Glutamatergic neuron (in vitro differentiated cells): ENCODE measurements at places on chromosomes 12 and 14. TPM values are rescaled to one million over a fixed set of nuclear protein-coding genes. Genes with fewer than 3 reads are reported as not detected.

The B4GALNT3 gene
- total RNA-seq: 3.3 TPM

- no peak for DNase-seq
These were observed 44.4 kb upstream of the CPM start for GRCh38 chr12:68977335-68977734.

The EEA1 gene
- 12.0 TPM for total RNA-seq

The LBHD2 gene
- not detected for total RNA-seq

DNA sequence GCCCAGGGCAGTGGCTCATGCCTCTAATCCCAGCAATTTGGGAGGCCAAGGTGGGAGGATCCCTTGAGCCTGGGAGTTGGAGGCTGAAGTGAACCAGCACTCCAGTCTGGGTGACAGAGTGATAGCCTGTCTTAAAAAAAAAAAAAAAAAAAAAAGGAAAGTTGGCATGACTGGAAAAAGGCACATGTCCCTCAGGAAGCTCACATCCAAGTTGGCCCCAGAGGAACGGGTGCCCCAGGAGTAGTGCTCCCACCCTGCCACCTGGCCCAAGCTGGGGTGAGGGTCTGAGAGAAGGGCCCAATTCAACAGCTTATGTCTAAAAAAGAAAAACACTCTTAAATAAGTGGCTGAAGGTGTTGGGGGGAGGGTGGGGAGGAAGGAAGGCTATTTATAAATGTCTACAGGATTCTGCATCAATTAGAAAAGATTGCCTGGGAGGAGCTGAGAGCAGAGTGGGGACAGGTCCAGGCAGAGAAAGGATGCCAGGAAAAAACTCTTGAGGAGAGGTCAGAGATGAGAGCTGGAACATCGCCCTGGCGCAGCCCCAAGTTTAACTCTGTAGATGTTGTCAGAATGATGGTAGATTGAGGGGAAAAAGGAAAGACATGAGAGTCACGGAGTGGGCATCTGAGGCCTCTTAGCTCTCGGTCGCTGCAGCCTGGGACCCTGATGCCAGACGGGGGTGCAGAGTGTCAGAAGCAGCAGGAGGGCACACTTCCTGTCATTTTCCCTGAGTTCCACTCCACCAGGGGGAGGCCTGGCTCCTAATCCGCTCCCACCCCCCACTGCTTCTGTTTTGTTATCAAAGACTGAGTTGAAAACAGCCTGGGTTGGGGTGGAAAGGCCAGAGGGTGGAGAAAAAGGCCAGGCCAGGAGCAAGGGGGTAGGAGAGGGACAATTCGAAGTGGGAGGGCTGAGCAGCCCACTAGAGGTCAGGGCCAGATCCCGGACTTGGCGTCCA is 7.3 kb downstream of the SPRYD3 start:
- no peak for DNase-seq

DNA sequence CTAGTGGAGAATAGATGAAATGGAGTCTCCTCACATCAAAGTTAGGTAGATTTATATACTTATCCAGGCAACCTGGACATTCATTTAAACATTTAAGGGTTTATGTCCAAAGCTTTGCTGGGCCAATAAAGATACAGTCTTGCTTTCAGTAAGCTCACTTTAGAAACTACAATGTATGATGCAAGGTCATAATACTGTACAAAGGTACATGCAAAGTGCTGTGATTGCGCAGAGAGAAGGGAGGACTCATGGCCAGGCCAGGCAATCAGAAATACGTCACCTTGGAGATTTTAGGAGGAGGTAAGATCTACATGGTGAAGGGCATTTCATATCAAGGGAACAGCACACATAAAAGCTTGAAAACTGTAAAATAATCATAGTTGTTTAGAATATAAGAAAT is 113.6 kb downstream of the FGD4 start:
- DNase-seq: no peak

The RIC8B gene
- total RNA-seq: 21.3 TPM

DNA sequence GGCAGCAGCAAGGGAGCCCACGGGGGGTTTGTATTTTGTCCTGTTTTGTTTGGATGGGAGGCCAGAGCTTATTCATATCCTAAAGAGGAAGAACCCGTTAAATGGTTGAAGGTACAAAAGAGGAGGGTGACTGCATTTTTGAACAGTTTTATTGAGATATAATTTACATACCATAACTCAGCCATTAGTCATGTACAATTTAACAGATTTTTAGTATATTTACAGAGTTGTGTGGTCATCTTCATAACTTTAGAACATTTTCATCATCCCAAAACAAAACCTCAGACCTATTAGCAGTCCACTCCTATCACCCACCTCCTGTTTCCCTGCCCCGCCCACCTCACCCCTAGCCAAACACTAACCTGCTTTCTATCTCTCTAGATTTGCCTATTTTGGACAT is 12.6 kb downstream of the NRDE2 start:
- no peak for DNase-seq

GRCh38 chr12:53200458-53201176 is 6.4 kb downstream of the ITGB7 start:
- DNase-seq: no peak

DNA sequence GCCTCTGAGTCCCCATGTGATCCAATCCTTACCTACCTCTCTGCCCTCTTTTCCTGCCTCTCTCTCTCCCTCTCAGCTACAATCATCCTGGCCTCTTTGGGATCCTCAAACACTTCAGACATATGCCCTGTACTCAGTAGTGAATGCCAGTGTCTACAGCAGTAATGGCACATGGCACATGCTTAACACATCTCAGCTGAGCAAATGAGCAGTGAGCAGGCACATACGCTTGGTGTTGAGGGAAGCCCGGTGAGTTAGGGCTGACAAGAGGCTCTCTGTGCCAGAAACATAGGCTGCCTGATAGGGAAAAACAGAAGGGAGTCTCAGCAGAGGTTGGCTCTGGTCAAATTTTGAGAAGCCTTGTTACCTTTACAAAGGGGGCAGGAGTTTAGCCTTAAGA is 409.1 kb downstream of the TMEM132D start:
- DNase-seq: no peak

The NCAPD2 gene
- 29.3 TPM for total RNA-seq

GRCh38 chr14:22469538-22470303 is 119.3 kb downstream of the DAD1 start:
- no peak for DNase-seq

- DNase-seq: no peak
These were observed 215.8 kb downstream of the PHLDA1 start for GRCh38 chr12:75815756-75816155.
